ENCODE measurements at places on chromosomes 6 and 20.

DNA sequence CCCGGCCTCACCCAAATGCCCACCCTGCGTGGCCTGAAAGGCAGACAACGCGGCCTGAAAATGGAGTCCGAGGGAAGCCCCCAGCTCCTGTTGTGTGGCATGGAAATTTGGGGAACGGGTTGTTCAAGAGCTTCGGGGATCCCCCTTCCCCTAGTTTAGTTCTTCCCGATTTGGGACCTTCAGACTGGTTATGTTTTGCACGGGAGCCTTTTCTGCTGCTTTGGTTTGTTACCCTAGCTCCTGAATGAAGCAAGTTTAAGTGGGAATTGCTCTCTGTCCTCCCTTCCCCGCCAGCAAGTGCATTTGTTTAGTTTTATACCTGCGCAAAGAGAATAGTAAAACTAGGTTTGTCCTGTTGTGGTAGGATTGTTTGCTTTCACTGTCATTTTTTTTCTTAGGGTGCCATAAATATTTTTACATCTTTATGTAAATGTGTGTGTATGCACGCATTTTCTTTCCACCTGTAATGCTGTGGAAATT, 604 bp downstream of the SH3BGRL2 start:
- no peak for DNase-seq

DNA sequence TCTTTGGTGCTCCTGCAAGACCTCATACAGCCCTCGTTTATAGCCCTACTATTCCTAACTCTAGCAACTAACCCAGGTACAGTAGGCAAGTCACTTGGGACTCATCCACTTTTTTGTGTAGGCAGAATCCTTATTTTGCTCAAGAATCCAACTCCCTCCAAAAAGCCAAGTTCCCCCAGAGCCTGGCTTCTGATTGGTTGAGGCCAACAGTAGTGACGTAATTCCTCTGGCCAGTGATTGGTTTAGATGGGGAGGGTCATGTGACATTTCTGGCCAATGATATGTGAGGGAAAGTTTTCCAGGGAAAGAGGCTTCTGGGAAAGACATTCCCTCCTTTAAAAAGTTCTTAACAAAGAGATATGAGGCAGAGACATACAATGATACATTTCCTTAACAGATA, 32.1 kb downstream of the KIAA1755 start:
- no peak for DNase-seq

- DNase-seq = no peak
Observed at GRCh38 chr20:14885661-14886060, 548.2 kb upstream of the FLRT3 start.

DNA sequence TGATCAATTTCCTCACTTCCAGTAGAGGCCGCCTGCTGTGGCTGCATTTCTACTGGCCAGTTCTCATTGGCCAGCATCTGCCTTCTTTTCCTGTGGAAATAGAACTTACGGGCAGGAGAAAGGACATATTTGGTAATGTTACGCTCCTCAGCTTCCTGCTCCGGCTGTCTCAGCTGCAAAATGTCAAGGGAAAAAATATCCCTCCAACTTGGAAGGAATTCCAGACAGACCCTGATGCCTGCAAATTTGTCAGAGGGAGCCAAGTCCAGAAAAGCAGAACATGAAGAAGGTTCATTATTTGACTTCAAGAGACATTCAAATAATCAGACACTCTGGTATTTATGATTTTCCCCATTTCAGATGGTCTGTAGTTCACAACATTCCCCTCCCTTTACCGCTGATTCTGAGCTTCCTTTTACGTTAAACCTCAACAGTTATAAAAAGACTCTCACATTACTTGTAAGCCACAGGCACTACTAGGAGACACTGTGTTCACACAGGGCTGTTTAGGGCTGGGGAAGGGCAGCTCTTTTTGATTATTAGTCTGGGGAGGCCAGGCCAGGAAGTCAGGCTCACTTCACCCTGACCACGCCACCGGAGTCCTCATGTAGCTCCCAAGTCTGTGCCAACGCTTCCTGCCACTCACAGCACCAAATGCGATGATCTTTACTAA, 179.6 kb upstream of the CCN2 start:
- peak; percentile 23 for DNase-seq

- DNase-seq = no peak
Observed at GRCh38 chr20:38152621-38153221, 12.3 kb downstream of the TGM2 start.

Data from GM20000 (cell line).